Stimulated activated naive CD8-positive, alpha-beta T cell treated with anti-CD3 and anti-CD28 coated beads, Interleukin-15, amount 100 ng/mL, for 72 hours (primary cell): ENCODE measurements at places on chromosomes 4 and X.

DNA sequence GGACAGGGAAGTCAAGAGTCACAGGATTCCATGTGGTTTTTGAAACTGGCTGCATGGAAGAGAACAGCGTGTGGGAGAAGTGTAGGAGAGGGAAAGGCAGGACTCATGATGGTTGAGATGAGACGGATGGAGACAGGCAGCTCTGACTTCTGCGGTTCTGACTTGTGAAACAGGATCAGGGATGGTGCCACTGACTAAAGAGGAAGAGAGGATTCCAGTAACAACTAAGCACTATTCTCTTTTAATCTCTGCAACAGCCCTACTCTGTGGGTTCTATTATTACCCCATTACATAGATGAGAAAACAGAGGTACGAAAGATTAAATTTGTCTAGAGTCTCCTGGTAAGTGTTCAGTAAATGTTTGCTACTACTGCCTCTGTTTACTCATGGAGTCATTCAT lies 156.3 kb downstream of the CBR4 start:
- DNase-seq = no peak

GRCh38 chr4:63528256-63528991 lies 880.8 kb downstream of the TECRL start:
- no peak for DNase-seq

DNA sequence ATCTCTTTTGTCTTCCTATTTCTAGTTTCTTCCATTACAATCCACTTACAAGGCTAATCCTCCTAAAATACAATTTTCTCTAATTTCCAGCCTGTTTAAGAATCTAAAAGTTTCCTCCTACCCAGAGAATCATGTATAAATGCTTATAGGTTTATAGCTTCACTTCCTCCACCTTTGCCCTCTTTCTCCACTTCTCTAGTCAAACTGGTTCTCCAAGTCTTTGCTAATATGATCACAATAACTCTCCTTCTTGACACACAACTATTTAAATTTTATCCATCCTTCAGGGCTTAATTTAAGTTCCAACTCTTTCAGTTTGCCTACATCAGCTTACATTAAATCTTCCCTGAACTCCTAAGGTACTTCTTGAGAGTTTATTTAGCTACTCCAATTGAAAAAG lies 69.2 kb downstream of the RPS6KA6 start:
- DNase-seq = no peak

DNA sequence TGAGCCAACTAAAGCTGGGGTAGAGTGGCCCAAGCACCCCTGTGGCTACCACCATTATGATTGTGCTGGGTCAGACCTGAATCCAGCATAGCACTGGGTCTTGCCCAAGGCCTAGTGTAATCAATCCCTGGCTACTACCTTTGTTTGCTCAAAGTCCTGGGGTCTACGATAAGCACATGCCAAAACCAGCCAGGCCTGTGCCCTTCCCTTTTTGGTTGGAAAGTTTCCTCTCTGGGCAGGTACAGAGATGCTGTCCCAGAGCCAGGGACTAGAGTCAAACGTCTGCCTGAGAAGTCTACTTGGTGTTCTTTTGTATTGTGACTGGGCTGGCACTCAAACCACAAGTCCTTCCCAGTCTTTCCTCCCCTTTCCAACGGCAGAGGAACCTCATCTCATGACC lies 371.5 kb upstream of the MAGEC2 start:
- DNase-seq = no peak

DNA sequence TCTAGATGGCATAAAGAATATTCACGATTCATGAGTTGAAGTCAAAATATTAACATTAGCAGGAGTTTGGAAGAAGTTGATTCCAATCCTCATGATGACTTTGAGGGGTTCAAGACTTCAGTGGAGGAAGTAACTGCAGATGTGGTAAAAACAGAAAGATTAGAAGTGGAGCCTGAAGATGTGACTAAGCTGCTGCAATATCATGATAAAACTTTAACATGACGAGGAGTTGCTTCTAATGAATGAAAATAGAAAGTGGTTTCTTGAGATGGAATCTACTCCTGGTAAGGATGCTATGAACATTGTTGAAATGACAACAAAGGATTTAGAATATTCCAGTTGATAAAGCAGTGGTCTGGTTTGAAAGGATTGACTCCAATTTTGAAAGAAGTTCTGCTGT lies 70.1 kb upstream of the TMLHE start:
- DNase-seq = no peak

- DNase-seq = no peak
Measured at GRCh38 chrX:46642145-46642544, 68.6 kb downstream of the CHST7 start.
